ENCODE measurements at places on chromosomes 2 and 18.

DNA sequence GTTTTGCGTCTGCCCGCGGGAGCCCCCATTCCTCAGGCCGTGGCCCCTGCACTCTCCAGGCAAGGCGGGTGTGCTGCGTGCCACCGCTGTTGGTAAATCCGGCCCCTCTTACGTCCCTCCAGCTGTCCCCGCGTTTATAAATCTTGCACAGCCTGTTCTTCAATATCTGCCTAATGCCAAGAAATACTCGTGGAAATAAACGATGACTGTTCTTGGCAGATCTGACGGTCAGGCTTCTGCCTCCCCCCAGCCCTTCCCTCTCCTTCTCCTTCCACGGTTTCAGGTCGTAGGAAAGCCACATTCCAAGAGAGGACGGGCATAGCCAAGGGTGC lies 20.5 kb downstream of the ODC1 start:
- no peak for DNase-seq

DNA sequence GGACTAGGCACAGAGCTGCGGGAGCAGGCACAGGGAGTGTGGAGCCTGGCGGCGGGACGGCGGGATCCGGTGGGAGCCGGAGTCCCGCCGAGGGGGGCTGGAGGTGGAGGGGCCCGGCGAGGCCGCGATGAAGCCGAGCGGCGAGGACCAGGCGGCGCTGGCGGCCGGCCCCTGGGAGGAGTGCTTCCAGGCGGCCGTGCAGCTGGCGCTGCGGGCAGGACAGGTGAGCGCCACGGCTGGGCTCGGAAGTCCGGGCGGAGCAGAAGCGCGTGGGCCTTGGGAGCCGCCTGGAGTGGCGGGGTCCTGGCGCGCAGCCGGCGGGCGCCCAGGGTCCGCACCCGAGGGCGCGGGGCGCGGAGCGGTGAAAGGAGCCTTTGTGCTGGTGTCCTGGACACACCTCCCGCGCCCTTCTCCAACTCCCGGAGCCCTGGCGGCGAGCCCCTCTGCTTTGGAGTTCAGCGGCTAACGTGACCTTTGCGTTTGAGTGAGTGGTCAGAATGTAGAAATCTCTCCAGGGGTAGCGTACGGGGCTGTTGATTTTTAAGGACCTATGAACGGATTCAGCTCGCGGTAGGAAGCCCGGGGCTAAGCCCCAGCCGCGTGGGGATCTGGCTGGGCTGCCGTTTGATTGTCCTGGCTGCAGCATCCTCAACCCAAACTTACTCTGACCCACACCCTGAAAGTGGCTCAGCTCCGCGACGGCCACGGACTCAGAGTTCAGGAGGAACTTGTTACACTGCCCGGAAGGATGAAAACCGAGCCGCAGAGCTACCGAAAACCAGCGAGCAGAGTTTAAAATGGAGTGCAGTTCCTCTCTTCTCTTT lies 448 bp downstream of the IMPA2 start:
- DNase-seq, result no peak

GRCh38 chr2:143793381-143793780 lies 664.2 kb downstream of the ARHGAP15 start:
- DNase-seq, result no peak

GRCh38 chr2:214679736-214680135 lies 129.7 kb downstream of the BARD1 start:
- DNase-seq, result no peak

- DNase-seq, result no peak
Measured at GRCh38 chr2:42795841-42796301, 3.5 kb upstream of the HAAO start.

DNA sequence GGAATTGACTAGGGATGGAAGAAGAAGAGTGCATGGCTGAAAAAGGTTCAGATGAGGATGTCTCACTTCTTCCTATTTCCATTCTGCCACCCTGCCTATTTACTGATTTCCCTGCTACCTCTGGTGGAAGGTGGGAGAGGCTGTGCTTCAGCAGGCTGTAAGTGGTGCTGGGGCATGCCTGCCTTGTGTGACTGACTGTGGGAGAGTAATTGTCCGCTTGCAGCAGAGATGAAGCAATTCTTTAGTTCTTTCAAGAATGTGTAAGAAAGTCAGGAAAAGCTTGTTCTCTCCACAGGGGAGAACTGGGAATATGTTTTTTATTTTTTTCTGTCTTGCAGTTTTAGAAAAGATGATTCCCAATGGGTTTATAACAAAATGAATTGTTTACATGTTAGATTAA lies 72.5 kb upstream of the NYAP2 start:
- no peak for DNase-seq

DNA sequence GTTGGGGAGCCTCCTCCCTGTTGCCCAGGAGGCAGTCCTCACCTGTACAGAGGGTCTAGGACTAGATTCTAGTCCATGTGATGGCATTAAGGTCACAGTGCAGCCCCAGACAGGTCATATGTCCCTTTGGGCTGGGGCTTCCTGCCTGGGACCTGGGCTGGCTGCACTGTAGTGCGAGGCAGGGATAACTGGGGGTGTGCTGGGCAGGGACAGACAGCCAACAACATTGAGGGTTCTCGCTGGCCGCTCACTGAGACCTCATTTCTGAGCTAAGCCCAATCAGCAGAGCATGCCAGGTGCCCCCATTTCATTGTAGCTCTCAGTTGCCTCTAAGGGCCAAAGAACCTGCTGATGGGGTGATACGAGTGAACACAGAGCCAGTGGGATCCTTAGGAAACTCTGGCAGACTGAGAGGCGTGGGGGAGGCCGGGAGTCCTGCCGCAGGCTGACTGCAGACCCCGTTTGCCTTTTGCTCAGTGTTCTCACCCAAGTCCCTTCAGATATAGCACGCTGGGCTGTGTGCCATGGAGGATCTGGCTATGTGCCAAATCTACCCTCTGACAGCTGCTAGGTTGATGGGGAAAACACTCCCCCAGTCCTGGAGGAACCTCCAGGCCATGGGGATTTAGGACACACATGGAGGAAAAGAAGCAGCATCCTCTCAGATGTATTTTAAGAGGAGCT lies 51.9 kb downstream of the DYSF start:
- no peak for DNase-seq

GRCh38 chr2:168567836-168568235 lies 111.8 kb downstream of the CERS6 start:
- no peak for DNase-seq

GRCh38 chr2:204514439-204514838 lies 30.8 kb upstream of the PARD3B start:
- no peak for DNase-seq

DNA sequence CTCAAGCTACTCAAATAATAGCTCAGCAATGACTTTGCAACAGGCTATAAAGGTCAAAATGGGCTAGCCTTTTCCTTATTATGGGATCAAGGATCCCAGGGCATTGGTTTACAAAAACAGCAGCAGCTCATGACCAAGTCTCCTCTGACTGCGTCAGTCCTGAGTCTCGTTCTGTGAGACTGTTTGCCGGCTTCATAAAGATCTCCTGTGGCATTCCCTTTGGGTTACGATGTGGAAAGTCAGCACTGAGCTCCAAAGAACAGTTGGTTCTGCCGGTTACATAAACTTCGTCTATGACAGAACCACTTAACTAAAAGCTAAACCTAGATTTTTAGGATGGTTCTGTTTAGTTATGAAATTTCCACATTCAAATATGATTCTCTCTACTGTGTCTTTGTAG lies 674.9 kb downstream of the ZEB2 start:
- no peak for DNase-seq

DNA sequence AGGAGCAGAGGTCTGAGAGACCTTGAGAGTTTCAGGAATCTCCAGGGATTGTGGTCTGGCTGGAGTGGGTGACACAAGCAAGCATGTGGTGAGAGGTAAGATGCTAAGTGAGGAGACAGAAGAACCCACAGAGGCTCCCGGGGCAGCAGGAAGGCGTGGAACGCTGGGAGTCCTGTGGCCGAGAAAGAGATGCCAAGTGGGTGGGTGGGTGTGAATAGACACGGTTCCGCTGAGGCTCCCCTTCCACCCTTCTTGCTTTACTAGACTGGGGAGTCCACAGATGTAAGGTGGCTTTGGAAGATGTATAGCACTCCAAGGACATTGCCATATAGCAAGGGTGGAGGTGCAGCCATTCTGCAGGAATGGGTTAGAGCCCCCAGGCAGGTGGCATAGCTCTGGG lies 4.2 kb downstream of the TEX51 start:
- DNase-seq, result no peak

- DNase-seq, result peak; percentile 78
Measured at GRCh38 chr2:133844214-133844892, 276.1 kb upstream of the NCKAP5 start.

- peak; percentile 82 for DNase-seq
Measured at GRCh38 chr2:236180831-236181453, 12.8 kb upstream of the GBX2 start.

DNA sequence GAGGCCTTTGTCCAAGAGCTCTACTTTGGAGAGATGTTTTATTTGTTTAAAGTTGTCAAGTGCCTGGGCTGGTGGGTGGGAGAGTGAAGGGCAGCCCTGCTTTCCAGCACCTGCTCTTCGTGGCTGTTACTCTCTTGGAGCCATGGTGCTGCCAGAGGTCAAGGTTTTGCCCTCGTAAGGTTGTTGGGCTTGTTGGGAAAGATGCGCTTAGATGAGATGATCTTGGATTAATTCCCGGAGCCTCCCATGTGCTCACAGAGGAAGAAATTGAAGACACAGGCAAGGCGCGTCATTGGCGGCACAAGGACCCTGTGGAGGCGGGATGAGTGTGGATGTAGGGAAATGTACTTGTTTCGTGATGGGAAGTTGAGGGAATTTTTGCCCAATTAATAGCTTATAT lies 27.9 kb downstream of the ZCCHC2 start:
- DNase-seq, result no peak

- DNase-seq, result no peak
Measured at GRCh38 chr2:132875193-132875592, 205.2 kb upstream of the LYPD1 start.

DNA sequence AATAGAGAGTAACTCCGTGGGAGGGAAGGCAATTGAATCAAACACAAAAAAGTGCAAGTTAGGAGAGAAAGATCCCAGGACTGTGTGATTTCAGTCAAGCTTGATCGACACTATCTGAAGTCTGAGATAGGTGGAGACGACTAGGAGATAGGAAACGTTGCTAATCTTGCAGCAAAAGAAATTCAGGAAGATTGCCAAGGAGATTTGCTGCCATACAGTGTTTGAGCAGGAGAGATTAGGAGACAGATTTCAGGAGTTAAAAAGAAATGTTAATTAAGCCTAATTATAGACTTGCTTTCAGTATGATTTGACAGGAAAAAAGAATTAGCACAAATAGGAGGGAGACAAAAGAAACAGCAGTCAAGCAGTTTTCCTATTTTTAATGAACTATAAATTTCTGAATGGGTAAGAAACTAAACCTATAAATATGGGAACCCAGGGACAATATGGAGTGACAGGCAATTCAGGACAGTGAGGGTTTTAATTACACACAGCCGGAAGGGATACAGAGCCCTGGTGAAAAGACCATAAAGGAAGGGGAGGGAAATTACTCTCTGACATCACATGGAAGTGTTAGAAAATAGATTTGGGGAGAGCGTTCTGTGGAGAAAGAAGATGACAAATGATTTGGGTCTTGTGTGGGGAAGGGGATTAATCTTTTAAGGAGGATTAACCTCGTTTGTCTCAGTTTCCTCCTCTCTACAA lies 72.6 kb downstream of the SUCLG1 start:
- DNase-seq, result no peak

DNA sequence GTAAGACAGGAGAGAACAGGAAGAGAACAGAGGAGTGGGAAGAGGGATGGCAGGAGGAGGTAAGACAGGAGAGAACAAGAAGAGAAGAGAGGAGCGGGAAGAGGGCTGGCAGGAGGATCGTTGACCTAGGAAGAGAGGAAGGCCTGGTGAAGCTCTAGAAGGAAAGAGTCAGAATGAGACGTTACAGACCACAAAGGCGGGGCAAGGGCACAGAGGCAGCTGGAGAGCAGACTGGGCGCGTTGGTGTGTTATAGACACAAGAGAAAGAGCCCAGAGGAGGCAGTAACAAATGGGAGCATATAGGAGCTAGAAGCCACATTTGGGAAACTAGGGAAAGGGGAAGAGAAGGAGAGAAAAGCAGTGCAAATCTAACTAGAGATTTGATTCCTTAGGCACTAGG lies 26.6 kb downstream of the PTRHD1 start:
- DNase-seq, result no peak

DNA sequence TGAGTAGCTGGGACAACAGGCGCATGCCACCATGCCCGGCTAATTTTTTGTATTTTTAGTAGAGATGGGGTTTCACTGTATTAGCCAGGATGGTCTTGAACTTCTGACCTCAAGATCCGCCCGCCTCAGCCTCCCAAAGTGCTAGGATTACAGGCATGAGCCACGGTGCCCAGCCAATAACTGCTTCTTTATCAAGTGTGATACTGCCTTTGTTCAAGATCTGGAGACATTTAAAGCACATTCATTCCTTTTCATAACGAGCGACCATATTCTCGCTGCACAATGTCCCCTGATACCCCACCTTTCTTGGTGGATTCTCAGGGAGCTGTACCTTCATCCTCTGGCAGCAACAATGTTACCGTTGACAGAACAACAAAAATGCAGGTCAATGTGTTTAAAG lies 75.4 kb downstream of the PIEZO2 start:
- no peak for DNase-seq

- no peak for DNase-seq
Measured at GRCh38 chr2:68822207-68822872, 48.9 kb downstream of the BMP10 start.

DNA sequence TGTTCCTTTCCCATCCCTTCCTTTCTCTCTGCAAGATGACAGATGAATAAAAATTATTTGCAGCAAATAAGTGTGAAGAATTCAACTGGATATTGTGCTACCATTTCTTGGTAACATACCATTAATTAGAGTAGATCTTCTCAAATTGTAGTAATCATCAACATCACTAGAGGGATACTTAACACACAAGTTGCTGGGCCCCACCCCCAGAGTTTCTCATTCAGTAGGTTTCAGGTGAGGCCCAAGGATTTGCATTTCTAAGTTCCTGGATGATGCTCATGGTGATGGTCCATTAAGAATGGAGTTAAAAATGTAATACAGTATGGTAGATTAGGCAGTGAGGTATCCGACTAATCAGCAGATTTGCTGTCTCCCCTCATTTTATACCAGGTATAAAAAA lies 594.0 kb downstream of the ERBB4 start:
- no peak for DNase-seq

DNA sequence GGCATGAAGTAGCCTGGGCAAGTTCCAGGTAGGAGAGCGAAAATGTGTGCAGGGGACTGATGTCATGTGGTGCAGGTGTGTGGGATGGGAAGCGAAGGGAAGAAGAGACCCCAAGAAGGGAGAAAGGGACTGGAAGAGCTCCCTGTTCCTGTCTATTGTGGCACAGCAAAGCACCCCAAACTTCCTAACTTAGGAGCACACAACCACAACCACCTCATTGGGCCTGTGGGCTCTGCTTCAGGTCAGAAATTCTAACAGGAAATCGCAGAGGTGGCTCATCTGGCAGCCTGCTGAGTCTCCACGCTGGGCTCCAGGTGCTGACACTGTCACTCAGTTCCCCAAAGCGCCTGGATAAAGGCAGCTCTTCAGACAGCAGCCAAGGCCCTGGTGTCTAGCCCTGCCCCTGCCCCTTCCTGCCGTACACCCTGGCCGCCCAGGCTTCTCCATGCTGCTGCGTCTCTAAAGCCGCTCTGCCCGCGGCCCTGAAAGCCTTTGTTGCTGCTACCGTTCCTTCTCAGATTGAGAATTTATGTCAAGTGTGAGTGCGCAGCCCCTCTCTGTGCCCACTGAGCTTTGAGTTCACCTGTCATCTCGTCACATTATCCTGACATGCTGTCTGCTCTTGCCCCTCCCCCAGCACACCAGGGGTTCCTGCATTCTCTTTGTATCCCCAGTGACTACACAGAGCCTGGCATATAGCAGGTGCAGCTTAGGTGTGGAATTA lies 140.2 kb upstream of the BCL2L11 start:
- DNase-seq, result no peak

GRCh38 chr2:212912445-212913103 lies 238.8 kb downstream of the IKZF2 start:
- peak; percentile 15 for DNase-seq

All from HTR-8/SVneo (cell line).